Activated CD8-positive, alpha-beta memory T cell treated with anti-CD3 and anti-CD28 coated beads, Interleukin-2, amount 10 ng/mL, durations not matched to agents 7 days and 5 days (primary cell): ENCODE measurements at places on chromosomes 16 and 17. TPM values are rescaled to one million over a fixed set of nuclear protein-coding genes. Genes with fewer than 3 reads are reported as not detected.

- DNase-seq: no peak
- no peak overlapping the region for H3K4me3 ChIP-seq
- H3K27ac ChIP-seq: no peak overlapping the region
- H3K4me1 ChIP-seq: peaks cover 63% of the 10 kb centered on the region
- H3K36me3 ChIP-seq: no peaks in the 10 kb centered on the region
- H3K27me3 ChIP-seq: no peaks in the 10 kb centered on the region
Observed at GRCh38 chr17:17114592-17115225, 72.5 kb downstream of the MPRIP start.

GRCh38 chr16:27780468-27781194, 230.7 kb downstream of the KATNIP start:
- DNase-seq: no peak
- no peak overlapping the region for H3K27ac ChIP-seq
- H3K27me3 ChIP-seq: no peaks in the 10 kb centered on the region

GRCh38 chr17:43620147-43620546, 41.6 kb downstream of the MEOX1 start:
- H3K27ac ChIP-seq: no peak overlapping the region
- DNase-seq: no peak
- peaks cover 30% of the 10 kb centered on the region for H3K27me3 ChIP-seq
- H3K36me3 ChIP-seq: no peaks in the 10 kb centered on the region
- H3K4me3 ChIP-seq: no peak overlapping the region

DNA sequence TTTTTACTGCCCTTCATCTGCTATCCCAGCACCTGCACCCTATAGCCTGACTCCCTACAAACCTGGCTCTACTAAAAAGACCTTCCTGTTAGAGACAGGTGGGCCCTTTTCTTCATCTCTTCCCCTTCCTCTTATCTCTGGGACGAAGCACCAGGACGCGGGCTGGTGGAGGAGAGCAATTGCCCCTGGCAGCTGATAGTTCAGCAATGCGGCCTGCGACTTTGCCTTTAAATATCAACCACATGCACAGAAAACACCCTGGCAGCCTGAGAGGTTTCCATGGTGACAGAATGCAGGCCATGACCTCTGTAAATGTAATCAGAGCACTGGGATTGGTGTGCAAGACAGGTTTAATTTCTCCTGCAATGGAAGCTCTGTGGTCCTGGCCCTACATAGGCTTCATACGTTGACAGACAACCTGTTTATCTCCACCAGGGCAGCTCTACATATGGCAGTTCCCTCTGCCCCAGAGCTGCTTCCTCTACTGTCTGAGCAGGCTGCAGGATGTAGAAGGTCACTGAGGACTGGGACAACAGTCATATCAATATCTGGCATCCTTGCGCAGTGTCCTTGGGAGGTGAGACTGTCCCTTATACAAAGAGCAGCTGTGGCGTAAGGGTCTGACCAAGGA, 10.0 kb upstream of the SKAP1 start:
- H3K36me3 ChIP-seq: peaks cover 17% of the 10 kb centered on the region
- peaks cover 81% of the 10 kb centered on the region for H3K4me1 ChIP-seq
- peak overlapping the region; percentile 52 for H3K4me3 ChIP-seq
- DNase-seq: peak; percentile 74
- H3K27me3 ChIP-seq: no peaks in the 10 kb centered on the region

The NGFR gene
- total RNA-seq: 0.20 TPM

GRCh38 chr17:9898812-9899211, 6.3 kb downstream of the RCVRN start:
- no peak overlapping the region for H3K4me3 ChIP-seq
- H3K4me1 ChIP-seq: no peaks in the 10 kb centered on the region
- peaks cover 8% of the 10 kb centered on the region for H3K27me3 ChIP-seq
- DNase-seq: no peak
- H3K27ac ChIP-seq: no peak overlapping the region
- no peaks in the 10 kb centered on the region for H3K36me3 ChIP-seq

The CA7 gene
- total RNA-seq: not detected

DNA sequence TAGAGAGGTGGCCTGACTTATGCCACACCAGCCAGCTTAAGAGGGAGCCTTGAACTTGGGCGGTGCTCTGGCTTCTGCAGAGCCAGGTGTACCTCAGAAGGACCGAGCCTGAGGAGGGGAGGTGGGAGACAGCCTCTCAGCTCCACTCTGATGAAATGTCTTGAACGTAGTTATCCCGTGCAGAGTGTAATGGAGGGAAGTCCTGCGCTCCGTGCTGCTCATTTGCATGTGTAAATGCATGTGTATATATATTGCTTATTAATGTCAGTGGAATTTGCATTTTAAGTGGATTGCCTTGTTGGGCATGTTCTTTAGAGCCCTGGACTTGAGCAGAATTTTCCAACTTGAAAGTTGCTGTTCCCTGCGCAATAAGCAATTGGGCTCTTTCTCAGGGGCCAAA, 264.9 kb upstream of the SDK2 start:
- H3K27me3 ChIP-seq: peaks cover 38% of the 10 kb centered on the region
- no peaks in the 10 kb centered on the region for H3K36me3 ChIP-seq

DNA sequence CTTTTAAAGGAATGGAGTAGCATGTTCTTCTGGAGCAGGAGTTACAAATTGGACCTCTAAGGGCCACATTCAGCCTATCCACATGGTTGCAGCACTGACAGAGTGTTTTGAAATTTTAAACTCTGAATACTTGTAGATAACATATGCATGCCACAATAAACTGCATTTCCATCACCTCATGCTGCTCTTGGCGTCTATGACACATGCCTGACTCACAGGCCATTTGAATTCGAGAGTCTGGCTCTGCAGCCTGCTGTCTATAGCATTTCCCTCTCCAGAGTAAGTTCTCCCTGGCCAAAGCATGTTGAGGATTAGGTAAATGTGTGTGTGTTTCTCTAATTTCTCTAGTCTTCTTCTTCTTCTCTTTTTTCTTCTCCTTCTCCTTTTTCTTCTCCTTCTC, 28.7 kb upstream of the MYOCD start:
- H3K27ac ChIP-seq: no peak overlapping the region
- no peaks in the 10 kb centered on the region for H3K36me3 ChIP-seq
- no peaks in the 10 kb centered on the region for H3K27me3 ChIP-seq
- H3K4me3 ChIP-seq: no peak overlapping the region
- DNase-seq: no peak
